ENCODE measurements at places on chromosomes 6 and 20.

GRCh38 chr6:5680095-5680494, 326.6 kb downstream of the NRN1 start:
- DNase-seq = no peak

DNA sequence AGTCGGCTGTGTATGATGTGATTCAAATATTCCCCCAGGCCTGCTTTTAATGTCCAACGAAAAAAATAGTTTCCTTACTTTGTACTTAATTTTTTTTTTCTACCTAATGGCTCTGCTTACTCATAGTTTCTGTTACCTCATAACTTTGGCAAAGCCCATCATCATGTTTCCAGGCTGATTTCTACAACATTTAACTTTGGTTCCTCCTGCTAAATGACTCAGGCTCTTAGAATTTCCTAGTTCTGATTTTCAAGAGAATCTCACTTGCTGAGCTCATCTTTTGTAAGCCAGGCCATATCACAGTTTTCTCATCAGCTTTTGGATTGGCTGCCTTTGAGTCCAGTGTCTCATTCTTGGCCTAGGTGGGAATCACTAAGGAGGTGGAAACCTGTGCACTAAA, 323.1 kb downstream of the HDGFL1 start:
- peak; percentile 94 for DNase-seq

GRCh38 chr6:36418558-36418957, 24.1 kb downstream of the PXT1 start:
- DNase-seq = no peak

GRCh38 chr20:53622247-53623133, 28.9 kb upstream of the ZNF217 start:
- peak; percentile 66 for DNase-seq

- no peak for DNase-seq
Observed at GRCh38 chr20:34863421-34863965, 9.2 kb downstream of the GGT7 start.

DNA sequence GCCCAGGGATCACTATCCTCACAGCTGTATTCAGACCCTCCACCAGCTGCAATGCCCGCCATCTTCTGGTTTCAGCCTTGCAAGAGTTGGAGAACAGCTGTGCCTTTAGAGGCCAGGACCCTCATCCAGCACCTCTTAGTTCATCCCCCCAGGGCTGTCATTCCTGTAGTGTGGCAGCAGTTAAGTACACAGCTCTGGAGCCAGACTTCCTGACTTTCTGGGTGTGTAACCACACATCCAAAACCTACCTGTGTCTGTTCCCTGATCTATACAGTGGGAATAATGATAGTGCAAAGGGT, 452 bp upstream of the TREM2 start:
- no peak for DNase-seq

DNA sequence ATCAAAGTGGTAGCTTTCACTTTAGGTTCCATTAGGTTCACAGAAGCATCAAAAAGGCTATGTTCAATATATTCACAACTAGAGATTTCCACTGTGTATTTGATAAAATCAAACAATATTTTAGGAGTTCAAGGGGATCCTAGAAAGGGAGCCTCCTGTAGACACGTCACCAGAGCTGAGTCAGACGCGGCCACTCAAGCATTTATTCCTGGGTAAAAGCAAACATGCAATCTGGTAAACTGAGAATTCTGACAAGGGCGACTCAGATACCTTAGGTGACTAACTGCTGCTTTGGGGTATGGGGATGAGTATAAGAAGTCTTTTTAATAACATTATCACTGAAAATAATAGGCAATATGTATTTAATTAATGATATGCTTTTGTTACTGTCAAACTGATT, 118.7 kb upstream of the HMGN3 start:
- no peak for DNase-seq
